Breast epithelium (tissue), 4 donors: ENCODE measurements at places on chromosomes 1 and 21. TPM values are rescaled to one million over a fixed set of nuclear protein-coding genes. Genes with fewer than 3 reads are reported as not detected.

Gene KIAA1614
- total RNA-seq, result 9.1 TPM

Gene PTCH2
- 1.3 TPM for total RNA-seq

Gene CRYZ
- total RNA-seq, result 40.1 TPM

GRCh38 chr1:236524895-236525184, 1.1 kb downstream of the LGALS8 start:
- H3K4me3 ChIP-seq, result peak overlapping the region; percentile 94
- H3K27me3 ChIP-seq, result no peaks in the 10 kb centered on the region
- no peaks in the 10 kb centered on the region for H3K36me3 ChIP-seq
- DNase-seq, result no peak
- peak overlapping the region; percentile 89 for H3K27ac ChIP-seq

DNA sequence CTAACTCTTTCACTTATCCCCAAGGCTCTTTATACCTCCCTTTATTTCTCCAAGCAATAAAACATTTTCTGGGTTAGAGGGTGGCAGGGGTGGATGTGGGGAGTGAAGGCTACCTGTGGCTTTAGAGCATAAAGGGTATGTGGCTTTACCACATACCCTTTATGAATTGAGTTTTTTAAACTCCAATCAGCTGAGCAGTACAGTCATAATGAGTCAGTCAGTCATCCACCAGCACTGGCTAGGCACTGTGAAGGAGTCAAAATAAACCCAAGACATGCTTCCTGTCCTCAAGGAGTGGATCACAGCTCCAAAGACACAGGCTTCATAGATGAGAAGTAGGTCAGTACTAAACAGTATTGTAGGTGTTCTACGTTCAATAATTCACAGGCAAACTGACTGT, 2.6 kb upstream of the TDRD10 start:
- peaks cover 12% of the 10 kb centered on the region for H3K27me3 ChIP-seq
- H3K4me1 ChIP-seq, result no peaks in the 10 kb centered on the region
- no peak overlapping the region for H3K27ac ChIP-seq
- no peaks in the 10 kb centered on the region for H3K36me3 ChIP-seq
- peak overlapping the region; percentile 59 for H3K4me3 ChIP-seq
- DNase-seq, result no peak

- no peak overlapping the region for H3K27ac ChIP-seq
- H3K4me3 ChIP-seq, result no peak overlapping the region
- no peaks in the 10 kb centered on the region for H3K27me3 ChIP-seq
- H3K4me1 ChIP-seq, result no peaks in the 10 kb centered on the region
- no peaks in the 10 kb centered on the region for H3K36me3 ChIP-seq
Measured at GRCh38 chr1:168007691-168008090, 70.8 kb upstream of the MPC2 start.

DNA sequence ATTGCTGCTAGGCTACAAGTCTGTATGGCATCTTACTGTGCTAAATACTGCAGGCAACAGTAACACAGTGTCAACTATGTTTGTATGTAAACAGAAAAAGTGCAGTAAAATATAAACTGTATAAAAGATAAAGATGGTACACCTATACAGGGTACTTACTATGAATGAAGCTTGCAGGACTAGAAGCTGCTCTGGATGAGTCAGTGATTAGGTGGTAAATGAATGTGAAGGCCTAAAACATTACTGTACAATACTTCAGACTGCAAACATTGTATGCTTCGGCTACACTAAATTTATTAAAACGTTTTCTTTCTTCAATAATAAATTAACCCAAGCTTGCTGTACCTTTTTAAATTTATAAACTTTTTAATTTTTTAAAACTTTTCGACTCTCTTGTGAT, 97.1 kb downstream of the HLX start:
- H3K36me3 ChIP-seq, result no peaks in the 10 kb centered on the region
- DNase-seq, result no peak
- no peak overlapping the region for H3K4me3 ChIP-seq
- H3K27me3 ChIP-seq, result no peaks in the 10 kb centered on the region
- no peak overlapping the region for H3K27ac ChIP-seq

- H3K36me3 ChIP-seq, result no peaks in the 10 kb centered on the region
- no peaks in the 10 kb centered on the region for H3K27me3 ChIP-seq
- H3K4me1 ChIP-seq, result no peaks in the 10 kb centered on the region
Measured at GRCh38 chr1:234709473-234710228, 99.7 kb upstream of the IRF2BP2 start.

DNA sequence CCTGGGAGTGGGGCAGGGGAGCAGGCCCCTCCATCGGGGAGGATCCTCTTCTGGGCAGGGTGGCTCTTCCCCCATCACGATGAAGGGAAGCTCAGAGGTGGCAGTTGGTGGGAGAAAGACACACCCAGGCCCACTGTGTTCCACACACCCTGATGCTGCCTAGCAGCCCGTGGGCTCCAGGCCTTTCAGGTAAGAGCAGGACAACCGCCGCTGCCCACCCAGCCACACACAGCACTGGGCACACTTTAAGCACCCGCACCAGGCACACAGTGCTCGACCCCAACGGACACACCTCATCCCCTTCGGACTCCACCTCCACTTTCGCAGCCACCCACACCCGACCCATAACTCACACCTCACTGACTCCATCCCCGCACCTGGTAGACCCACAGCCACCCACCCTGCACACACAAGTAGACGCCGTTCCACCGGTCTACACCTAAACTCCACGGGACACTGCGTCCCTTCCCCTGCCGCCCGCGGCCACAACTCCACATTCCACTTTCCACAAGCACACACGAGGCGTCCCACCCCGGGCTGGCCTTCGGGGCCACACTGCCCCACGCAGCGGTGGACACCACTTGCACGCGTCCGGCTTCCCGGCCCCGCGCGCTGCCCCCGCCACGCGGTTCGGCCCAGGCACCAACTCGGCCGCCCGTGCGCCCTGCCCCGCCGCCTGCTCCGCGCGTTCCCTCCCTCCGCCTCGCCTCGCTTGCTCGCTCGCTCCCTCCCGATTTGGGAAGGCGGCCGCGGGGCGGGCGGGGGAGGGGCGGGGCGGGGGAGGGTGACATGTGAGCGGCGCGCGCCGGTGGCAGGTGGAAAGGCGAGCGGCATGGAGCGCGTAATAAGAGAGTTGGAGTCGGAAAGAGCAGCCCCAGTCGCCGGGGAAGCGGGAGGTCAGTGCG, at the start of gene KCNQ4:
Gene KCNQ4 (plus strand): TSS at position 787 of the 905 bp plus-strand sequence. CDS start 307 bp downstream, outside the sequence.
- peaks cover 6% of the 10 kb centered on the region for H3K4me1 ChIP-seq
- peak within 1 kb of the TSS; percentile 55 for H3K27ac ChIP-seq
- peak within 1 kb of the TSS; percentile 54 for H3K4me3 ChIP-seq

DNA sequence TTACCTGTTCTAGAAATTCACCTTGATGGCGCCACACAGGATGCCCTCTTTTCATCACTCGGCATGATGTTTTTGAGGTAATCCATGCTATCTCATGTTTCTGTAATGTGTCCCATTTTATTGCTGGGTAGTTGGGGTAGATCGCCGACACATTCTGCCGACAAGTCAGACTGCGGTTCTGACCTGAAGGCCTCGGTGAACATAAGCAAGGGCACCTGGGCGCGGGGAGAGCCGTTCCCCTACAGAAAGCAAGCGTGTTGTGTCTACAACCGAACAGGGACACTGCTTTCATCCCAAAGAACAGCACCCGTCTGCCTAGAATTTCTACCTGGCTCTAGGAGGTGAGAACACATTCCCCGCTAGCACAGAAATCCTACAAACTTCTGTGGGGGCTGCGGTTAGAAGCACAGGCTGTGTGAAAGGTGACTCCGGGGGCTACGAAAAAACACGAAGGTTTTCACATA, 149.2 kb downstream of the PPIAL4G start:
- H3K36me3 ChIP-seq, result no peaks in the 10 kb centered on the region
- H3K4me3 ChIP-seq, result peak overlapping the region; percentile 57
- no peaks in the 10 kb centered on the region for H3K27me3 ChIP-seq
